ENCODE measurements at places on chromosomes 5 and 9.

GRCh38 chr5:14510156-14510734, 71.3 kb upstream of the OTULINL start:
- DNase-seq = no peak

DNA sequence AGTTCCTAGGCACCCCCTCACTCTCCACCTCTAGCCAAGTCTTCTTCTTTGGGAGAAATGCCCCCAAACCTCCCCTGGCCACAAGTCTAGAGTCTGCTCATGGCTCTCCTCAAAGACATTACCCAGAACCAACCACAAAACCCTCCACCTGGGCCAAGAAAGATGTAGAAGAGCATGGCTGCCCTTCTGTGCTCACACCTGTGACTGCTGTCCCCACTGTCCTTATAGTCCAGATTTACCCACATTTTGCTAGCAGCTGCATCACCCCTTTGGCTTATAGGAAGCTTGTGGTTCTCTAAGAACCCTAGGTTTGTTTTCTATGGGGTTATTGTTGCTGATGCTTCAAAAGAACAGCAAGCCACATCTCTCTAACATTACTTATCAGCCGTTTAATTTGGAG, 6.1 kb upstream of the GABBR2 start:
- DNase-seq = no peak

DNA sequence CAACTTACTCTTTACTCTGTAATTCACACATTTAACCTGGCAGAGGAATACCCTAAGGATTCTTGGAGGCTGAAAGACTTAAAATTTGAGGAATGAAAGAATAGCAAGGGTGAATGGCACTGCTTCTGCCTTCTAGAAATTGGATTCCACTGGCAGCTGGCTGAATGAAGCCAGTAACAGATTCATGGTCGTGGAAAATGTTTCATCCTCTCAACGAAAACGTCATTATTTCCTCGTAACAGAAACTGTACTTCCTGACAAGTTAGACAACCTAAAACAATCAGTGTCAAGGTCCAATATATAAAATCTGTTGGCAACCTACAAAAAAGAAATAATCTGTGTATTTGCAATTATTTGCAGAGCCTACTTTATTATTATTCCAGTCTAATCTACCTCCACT, 39.7 kb downstream of the BNC2 start:
- no peak for DNase-seq

GRCh38 chr9:115978091-115978490, 175.5 kb upstream of the PAPPA start:
- no peak for DNase-seq

GRCh38 chr9:111099199-111100008, 61.1 kb upstream of the LPAR1 start:
- no peak for DNase-seq

DNA sequence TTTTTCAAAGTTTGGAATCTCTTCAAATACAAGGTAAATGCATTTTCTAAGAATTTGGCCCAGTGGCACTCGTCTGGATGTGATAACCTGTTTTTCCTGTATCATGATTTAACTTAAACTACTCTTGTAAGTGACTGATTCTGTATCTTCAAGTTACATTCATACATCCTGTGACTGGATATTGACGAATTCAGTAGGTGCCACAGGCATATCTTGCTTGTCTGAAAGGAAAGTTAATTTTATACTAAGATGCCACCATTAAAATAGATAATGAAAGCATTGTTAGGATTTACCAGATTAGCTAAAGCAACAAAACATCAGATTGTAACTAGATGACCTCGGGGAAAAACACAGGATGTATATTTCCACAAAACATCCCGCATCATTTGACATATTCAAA, 175.3 kb upstream of the ZNF608 start:
- DNase-seq = no peak
